Non-pigmented ciliary epithelial cell (primary cell): ENCODE measurements at places on chromosomes 16 and 17.

GRCh38 chr16:89583895-89584644 lies 8.5 kb downstream of the CPNE7 start:
- DNase-seq: no peak

DNA sequence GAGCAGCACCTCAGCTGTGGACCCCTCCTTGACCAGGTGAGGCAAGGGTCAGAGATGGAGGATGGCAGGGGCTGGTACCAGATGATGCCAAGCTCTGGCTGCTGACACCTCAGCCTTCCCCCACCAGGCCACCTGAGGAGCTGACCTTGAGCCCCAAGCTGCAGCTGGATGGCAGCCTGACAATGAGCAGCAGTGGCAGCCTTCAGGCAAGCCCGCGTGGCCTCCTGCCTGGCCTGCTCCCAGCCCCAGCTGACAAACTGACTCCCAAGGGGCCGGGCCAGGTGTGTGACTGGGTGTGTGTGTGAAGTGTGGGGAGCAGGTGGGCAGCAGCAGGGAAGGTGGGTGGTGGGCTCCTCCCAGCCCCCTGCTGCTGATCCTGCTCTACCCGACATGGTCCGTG lies 4.7 kb upstream of the NRN1L start:
- DNase-seq: no peak

DNA sequence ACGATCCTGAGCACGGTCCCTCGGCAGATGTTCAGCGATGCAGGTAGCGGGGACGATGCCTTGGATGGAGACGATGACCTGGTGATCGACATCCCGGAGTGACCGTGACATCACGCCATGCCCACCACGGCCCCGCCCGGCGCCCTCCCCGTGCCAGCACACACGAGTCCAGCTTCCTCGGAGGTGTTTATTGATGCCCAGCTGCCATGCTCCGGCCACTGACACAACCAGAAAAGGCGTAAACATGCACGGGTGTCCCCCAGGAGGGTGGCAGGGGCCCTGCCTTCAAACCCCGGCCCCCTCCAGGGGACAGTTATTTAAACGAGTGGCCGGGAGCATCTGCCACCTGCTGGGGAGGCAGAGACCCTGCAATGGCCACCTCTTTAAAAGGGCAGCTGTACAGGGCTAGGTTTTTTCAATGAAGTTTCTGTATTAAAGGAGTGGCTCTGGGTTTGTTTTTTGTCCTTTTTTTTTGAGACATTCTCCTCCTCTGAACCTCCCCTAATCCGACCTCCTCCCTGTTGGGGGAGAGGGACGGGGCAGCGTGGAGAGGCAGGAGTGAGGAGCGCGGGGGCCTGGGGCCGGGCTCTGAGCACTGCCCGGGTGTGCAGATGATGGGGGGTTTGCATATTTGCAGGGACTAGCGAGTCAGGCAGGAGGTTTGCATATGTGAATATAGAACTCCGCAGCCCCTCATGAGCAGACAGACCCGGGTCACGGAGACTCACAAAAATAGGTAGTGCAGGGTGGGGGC lies 5.3 kb downstream of the DOC2A start:
- DNase-seq: no peak

DNA sequence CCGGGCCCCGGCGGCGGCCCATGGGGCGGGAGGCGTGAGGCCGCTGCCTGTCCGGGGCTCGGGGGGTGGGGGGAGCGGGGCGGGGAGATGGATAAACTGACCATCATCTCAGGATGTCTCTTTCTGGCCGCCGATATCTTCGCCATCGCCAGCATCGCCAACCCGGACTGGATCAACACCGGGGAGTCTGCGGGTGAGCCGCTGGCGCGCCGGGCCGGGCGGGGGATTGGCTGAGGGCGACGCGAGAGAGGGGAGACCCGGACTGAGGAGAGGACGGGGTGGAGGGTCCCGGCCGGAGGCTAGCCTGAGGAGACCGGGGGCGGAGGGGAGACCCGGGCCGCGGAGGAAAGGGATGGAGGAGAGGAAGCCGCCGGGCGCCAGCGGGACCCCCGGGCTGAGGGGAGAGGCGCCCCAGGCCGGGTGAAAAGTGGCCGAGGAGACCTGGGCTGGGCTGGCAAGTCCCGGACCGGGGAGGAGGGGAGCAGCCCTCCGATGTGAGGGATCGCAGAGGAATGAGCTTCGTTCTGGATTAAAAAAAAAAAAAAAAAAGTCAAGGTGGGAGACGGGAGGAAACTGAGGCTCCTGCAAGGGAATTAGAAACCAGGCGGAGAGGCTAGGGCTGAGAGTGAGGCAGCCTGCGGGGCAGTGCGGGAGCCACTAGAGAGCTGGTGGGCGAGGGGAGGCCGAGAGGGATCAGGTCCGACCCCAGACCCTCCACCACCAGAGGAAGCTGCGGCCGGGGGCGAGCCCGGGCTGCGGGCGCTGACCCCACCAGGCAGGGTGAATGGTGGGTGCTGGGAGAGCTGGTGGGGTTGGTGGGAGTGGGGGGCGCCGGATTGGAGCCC lies 526 bp downstream of the MOSMO start:
- DNase-seq: no peak

DNA sequence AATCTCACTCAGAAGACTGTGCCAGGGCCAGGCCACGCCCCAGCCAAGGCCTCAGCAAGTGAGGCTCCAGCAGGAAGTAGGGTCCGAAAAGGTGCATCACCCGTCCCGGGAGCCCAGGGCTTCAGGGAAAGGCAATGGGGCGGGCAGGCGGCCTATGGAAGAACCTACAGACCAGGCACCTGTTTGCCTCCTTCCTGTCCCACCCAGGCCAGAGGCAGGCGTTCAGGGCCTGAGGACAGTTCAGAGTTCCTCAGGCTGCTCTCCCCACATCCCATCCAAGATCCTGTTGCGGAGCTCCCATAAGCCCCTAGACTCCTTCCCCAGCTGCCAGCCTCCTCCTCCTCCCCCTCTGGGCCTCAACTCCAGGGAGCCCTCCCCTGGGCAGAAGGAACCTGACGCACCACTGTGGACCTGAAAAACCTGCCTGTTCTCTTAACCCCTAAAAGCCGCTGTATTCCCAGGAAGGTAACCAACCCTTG lies 2.3 kb downstream of the CLUH start:
- no peak for DNase-seq

- DNase-seq: no peak
These were observed 21.7 kb downstream of the MSI2 start for GRCh38 chr17:57277923-57278604.

DNA sequence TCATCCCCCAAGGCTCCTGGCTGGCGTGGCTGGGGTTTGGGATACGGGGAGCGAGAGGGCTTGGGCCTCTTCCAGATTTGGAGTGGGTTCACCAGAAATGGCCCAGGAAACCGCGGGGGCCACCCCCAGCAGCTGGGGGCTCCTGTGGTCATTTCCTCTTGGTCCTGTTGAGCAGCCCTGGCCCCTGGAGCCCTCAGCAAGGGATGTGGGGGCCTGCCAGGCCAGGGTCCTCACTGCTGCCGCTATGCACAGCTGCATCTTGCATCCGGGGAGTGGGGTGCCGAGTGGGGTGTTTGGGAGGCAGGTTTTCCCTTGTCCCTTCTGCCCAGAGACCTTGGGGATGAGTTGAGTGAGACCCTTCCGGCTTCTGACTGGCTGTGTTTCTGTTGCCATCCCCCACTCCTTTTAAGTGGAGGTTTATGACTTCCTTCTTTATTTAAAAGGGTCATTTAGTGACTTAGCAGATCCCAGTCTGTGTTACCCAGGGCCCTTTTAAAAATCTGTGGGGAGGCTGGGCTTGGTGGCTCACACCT lies 319.8 kb downstream of the SEC14L1 start:
- DNase-seq: no peak
